ENCODE measurements at places on chromosomes 11 and 22. TPM values are rescaled to one million over a fixed set of nuclear protein-coding genes. Genes with fewer than 3 reads are reported as not detected.
A peak's percentile ranks its signal among the peaks of the same experiment; 100 is the strongest.

The PISD gene
- 66.6 TPM for total RNA-seq

DNA sequence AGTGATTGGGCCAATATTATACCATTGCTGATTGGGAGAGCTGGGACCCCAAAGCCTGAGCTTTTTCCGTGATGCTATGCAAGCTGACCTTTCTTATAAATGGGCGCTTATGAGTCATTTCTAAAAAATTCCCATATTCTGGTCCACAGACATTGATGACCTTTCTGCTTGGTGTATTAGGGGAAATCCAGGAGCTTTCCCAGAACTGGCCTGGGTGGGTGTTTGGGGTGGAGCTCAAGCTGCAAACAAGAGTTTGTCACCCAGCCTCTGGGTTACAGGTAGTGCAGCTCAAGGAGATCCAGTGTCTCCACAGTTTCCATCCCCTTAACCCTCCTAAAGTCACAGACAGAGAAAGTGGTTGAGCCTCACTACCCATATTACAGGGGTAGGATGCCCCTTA, 67.7 kb downstream of the CCDC81 start:
- H3K4me1 ChIP-seq: peaks cover 14% of the 10 kb centered on the region
- no peak overlapping the region for H3K27ac ChIP-seq
- H3K36me3 ChIP-seq: no peaks in the 10 kb centered on the region

- H3K36me3 ChIP-seq: no peaks in the 10 kb centered on the region
- peaks cover 19% of the 10 kb centered on the region for H3K27me3 ChIP-seq
- H3K4me3 ChIP-seq: no peak overlapping the region
- DNase-seq: no peak
- H3K4me1 ChIP-seq: no peaks in the 10 kb centered on the region
Measured at GRCh38 chr22:28123989-28124766, 205.1 kb upstream of the PITPNB start.

DNA sequence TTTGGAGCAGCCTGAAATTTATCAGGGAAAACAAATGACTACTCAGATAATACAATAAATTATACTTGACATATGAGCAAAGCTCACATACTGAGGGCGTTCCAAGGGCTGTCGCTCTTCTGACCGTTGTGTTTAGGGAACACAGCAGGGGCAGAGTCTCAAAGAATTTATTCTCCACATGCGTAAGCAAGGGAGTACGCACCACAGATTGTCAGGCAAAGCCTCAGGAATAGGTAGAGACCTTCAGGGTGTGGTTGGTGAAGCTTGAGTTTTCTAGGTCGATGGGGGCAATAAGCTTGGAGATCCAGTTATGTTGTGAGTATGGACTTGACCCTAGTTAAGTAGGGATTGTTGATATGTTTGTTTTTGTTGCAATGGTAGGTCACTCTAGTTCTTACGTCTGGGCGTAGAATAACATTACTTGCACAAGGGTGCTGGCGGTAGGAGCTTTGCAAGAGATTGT, 830 bp downstream of the ACAT1 start:
- no peak for DNase-seq
- peak overlapping the region; percentile 12 for H3K27ac ChIP-seq
- no peaks in the 10 kb centered on the region for H3K27me3 ChIP-seq

DNA sequence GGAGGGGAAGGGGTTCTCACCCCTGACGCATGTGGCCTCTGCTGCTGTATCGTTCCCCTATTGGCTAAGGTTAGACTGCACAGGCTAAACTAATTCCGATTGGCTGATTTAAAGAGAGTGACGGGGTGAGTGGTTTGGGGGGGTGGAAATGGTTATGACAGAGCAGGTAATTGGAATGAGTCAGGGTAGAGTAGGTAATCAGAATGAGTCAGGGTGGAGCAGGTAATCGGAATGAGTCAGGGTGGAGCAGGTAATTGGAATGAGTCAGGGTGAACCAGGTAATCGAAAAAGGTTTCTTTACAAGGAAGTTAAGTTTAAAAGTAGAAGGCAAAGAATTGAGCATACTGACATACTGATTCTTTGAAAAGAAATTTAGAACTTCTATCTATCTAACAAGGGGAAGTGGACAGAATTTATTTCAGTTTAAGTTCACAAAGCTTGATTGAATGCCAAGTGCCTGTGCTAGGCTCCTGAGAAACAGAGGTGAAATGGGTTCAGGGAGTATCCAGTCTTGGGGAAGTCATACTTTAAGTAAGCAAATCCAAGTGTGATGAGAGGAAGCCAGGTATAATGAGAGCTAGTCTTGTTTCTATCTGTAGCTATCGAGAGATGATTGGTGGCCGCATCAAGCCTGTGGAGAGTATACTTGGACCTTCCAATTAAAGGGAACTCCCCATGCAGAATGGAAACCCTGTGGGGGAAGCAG, 58.0 kb downstream of the C11orf91 start:
- peaks cover 30% of the 10 kb centered on the region for H3K27me3 ChIP-seq
- H3K36me3 ChIP-seq: no peaks in the 10 kb centered on the region
- H3K4me1 ChIP-seq: no peaks in the 10 kb centered on the region
- H3K27ac ChIP-seq: no peak overlapping the region

GRCh38 chr11:113504071-113504470, 28.9 kb upstream of the DRD2 start:
- no peak overlapping the region for H3K27ac ChIP-seq
- no peak for DNase-seq
- peaks cover 28% of the 10 kb centered on the region for H3K27me3 ChIP-seq

Measured in natural killer cell treated with Interleukin-12 subunit alpha and Interleukin-12 subunit beta and Interleukin-15 and Interleukin-18, amount 100 ng/mL, for 72 hours (primary cell).